ENCODE measurements at places on chromosomes 2 and 18.

DNA sequence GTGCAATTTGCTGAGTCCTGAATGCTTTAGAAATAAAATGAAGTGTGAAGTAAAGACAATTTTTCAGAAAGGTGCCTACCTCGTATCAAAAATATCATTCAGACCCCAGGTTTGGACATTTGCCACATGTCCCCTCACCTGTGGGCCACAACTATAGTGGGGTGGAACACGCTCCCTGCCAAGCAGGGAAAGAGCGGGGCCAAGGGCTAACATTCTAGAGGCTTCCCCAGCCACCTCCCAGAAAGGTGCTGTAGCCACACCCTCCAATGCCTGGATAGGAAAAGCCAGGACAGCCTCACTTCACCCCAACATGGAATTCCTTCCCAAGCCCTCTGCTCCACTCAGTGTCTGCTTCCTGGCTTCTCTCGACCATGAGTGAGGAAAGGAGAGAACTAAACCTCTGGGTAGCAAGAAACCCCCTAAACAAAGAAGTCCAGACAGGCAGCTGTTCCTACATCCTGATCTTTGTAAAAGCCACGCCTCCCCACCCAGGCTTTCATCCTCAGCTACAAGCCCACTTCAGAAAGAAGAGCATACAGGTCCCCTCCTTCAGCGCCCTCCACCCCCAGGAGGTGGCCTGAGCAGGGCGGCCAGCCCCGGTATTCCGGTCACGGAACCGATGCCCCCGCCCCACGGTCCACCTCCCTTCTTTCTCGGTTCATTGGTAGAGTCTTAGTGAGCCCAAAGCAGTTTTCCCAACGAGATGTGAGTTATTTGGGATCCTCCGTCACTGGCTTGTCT is 2.1 kb downstream of the COL6A3 start:
- no peak for DNase-seq

DNA sequence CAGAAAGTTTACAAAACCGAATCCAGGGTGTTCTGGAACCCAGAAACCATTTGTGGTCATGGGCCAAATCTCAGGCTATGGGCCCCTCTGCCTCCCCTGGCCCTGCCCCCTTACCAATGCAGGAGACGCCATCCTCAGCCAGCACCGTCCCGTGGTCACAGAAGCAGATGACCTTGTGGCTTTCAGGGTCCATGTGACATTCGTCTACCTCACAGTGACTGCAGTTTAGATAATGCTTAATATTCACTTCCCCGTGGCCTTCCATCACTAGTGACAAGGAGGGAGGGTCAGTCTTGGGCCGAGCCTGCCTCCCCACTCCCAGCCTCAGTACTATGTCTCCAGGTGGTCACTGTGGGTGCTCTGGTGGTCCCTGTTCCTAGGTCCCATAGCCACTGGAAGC is 111.6 kb downstream of the CLIP4 start:
- DNase-seq, result no peak

DNA sequence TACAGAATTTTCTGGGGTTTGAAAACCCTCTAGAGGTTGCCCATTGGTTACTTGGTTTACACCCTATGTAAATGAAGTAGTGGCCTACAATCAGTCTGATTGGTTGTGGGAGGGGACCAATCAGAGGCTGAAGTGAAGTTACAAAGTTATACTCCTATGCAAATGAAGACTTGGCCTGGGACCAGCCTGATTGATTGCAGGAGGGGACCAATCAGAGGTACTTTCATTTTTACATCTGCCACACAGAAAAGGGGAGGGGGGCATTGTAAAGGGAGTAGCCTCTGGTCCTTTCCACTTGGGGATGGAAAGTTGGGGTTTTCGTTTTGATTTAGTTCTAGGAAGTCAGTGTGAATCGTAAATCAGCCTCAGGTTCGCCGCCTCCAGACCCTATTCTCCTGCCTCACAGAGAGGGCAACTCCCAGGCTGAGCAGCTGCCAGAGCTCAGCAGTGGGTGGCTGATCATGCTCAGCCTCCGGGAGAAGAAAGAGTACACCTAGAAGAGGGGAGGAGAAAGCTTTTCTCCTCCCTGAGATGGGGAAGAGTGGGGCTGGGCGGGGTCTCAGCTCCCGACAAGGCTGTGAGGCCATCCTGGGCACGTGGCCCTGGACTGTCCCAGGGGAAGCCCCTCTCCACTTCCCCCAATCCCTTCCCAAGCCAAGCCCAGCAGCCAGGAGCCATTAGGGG is 372.5 kb downstream of the GALR1 start:
- DNase-seq, result no peak

- no peak for DNase-seq
These were observed 70.8 kb downstream of the KCNE4 start for GRCh38 chr2:223122781-223123180.

GRCh38 chr2:226767056-226767813 is 32.4 kb downstream of the IRS1 start:
- no peak for DNase-seq

GRCh38 chr2:165349181-165349580 is 110.0 kb downstream of the SCN2A start:
- no peak for DNase-seq

DNA sequence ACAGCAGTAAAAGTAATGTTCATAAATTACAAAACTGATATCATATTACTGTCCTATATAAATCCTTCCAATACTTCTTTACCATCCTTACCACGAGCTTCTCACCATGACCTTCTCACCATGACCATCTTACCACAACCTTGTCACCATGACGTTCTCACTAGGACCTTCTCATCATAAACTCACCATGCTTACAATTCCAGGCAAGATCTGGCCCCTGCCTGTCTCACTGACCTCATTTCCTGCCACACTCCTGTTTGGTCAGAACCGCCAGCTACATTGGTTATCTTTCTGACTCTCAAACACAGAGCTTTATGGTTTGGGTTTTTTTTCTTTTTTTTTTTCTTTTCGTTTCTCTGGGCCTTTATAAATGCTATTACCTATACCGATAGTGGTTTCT is 827.6 kb downstream of the RNF144A start:
- DNase-seq, result no peak

GRCh38 chr18:55258088-55258487 is 298.8 kb upstream of the CCDC68 start:
- DNase-seq, result no peak

- DNase-seq, result no peak
These were observed 54.5 kb upstream of the TMEM87B start for GRCh38 chr2:112000399-112001135.

DNA sequence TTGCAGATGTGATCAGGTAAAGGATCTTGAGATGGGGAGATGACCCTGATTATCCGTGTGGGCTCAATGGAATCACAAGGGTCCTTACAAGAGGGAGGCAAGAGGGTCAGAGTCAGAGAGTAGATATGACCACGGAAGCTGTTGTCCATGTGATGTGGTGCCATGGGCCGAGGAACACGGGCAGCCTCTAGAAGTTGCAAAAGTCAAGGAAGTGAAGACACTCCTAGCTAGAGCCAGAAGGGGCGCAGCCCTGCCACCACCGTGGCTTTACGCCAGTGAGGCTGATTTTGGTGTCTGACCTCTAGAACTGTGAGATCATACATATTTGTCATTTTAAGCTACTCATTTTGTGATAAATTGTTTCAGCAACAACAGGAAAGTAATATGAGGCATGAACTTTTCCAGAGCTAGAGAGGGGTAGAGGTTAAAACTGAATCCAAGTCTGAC is 114.4 kb downstream of the CAPN13 start:
- no peak for DNase-seq

GRCh38 chr2:210086292-210086691 is 83.9 kb downstream of the RPE start:
- no peak for DNase-seq

DNA sequence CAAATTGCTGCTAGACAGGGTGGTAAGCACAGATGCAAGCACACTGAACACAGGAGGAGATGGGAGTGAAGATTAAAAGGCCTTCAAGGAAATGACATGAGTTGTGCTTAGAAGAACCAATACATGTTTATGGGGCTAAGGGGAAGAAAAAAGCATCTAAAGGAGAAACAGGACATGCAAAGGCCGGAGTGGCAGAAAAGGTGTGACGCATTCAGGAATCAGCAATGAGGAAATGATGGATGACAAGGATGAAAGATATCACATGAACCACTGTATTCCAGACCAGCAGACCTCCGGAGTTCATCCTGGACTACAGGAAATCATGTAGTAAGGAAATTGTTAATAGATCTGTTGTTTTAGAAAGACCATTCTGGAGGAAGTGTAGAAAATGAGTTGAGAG is 42.8 kb downstream of the PPP4R1 start:
- DNase-seq, result no peak

- DNase-seq, result peak; percentile 79
These were observed 210.9 kb downstream of the DYM start for GRCh38 chr18:49249521-49249920.

DNA sequence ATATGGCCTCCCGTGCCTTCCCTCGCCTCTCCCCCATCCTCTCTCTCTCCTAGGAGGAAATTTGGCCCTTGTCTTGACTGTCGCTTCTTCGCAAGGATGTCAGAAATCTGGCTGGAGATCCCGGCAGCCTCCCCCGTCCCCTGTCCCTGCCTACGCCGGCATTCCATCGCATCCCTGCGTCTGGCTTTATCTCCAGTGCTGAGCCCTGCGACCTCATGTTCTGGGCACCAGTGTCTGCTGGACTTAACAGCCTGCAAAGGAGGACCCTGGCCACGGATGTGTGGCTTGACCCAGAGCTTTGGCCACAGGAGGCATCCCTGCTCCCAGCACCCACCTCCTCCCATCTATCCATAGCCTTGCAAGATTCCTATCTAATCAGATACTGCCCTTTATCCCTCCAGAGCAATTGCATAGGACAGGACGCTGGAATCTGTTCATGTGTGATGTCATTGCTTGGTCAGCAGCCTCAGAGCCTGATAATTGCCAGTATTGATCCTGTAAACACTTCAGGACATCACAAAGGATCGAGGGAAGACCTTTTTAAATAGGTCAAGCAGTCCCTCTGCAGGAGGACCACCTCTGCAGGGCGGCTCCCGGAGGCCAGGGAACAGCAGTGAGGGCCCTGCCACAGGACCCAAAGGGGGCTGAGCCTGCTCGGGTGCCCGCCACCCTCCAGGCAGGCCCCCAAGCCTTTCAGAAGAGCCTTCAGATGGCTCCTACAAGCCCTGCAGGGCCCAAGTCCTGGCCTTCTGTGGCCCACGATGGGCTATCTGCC is 168.2 kb downstream of the TWIST2 start:
- no peak for DNase-seq

DNA sequence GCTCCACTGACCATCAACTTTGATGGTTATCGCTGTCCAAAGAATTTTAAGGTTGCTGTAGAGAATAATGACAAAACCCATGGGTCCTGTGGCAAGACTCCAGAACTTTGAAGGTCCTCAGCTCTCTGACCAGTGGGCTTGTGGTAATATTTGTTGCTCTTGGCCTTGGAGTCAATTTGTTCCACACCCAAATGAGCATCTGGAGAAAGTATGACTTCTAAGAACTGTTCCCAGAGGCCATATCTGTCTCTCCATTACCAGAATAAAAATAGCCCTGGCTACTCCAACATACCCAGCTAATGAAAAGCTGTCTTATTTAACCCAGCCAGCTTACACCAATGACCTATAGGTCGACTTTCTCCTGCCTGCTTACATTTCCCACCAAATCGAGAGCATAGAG is 466.4 kb downstream of the MEIS1 start:
- no peak for DNase-seq

DNA sequence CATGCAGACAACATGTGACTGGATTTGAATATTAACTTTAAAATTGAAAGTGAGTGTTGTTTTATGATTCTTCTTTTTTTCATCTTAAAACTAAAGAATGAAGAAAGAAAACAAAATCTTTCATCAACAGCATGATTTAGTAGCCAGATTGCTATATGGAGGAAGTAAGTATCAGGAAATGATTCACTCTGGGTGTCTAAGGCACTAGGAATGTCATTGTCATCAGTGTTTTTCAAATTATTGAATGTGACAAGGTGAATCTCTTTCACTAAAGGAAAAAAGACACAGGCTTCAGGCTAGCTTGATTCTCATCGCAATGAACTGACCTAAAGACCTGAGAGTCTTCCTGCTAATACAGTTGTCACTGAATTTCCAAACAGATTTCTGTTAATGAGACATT is 430.1 kb downstream of the FBXO15 start:
- no peak for DNase-seq

DNA sequence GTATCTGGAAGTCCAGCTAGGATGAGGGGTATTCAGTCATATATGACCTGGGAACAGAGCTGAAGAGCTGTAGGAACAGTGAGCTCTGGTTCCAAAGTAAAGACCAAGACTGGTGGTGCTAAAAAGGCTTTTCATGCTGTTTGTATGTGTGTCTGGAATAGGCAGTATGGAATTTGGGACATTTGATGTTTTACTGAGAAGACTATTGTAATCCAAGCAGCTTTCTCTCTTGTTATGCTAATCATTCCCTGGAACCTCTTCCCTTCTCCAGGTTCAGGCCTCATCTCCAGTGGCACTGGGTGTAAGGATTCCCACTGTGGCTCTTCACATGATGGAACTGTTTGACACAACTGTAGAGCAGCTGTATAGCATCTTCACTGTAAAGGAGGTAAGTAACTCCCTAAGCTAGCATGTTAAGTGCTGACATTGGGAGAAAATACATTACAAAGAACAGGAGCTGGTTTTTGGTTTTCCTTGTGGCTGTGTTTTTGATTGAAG is 23.3 kb downstream of the C2orf74 start:
- no peak for DNase-seq

DNA sequence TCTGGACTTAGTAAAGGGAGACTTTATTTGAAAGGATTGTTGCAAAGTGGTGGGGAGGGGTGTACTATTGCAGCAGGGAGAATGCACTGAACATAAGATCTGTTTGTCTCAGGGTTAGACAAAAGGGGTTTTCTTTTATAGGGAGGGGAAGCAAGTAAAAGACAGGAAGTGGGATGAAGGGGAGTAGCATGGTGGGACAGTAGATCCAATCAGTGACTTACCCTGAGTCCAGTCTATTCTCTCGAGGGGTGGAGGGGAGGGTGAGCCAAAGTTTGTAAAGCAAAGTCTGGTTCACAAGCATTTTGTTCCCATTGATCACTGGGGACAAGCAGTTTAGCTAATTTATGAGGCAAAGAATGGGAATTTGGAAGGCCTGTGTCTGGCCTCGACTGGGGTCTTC is 35.0 kb upstream of the CYP27C1 start:
- DNase-seq, result no peak

GRCh38 chr2:179410552-179411356 is 146.1 kb upstream of the SESTD1 start:
- DNase-seq, result peak; percentile 16

- DNase-seq, result no peak
These were observed 203.8 kb upstream of the CDH7 start for GRCh38 chr18:65547046-65547445.

DNA sequence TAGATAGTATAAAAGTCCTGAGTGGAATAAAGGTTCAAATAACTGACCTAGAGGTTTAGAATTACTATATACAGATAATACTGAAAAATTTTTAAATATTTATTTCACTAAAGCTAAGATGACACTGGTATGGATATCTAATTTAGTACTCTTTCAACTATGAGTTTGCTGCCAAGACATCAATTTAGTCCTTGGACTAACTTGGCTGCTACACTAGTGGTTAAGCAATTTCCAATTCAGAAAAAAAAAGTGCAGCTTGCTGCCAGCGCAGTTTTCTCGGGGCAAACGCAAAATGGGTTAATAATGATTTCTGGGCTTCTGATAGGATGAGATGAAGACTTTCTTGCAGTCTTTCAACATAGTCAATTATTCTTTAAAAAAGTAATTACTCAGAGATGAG is 10.8 kb downstream of the BUB1 start:
- DNase-seq, result no peak

Data from AG09309 (cell line).